Stimulated activated CD8-positive, alpha-beta memory T cell treated with anti-CD3 and anti-CD28 coated beads, Interleukin-15, amount 100 ng/mL, for 4 hours (primary cell): ENCODE measurements at places on chromosomes 2 and 18.

DNA sequence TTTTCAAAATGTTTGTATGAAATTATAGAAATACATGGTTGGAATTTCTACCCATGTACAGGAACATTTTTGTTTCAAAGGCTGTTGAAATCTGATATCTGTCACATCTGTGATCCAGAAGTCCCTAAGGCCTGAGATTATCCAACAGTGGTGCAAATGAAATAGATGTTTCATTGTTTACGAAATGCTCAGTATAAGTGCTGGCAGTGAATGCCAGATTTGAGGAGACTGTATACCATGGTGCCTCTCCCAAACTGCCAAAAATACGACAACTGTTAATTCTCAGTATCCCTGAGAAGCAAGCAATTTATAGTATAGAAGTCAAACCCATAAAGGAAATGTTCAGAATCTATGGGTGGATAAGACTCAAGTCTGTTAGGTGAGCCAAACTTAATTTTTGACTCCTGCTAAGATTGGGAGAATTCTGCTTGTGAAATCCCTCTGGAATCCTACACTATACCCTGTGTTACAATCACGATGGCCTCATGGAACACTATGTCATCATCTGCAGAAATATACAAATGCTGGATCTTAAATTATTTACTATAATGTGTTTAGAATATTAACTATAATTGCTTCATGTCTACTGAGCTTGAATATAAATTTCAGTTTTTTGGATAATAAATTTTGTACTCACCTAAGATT lies 71.2 kb upstream of the DOCK10 start:
- no peak for DNase-seq

- DNase-seq = no peak
These were observed 122.5 kb downstream of the ASXL3 start for GRCh38 chr18:33700513-33700976.

- DNase-seq = no peak
These were observed 702 bp downstream of the OLA1 start for GRCh38 chr2:174247474-174248186.

- no peak for DNase-seq
These were observed 107.2 kb upstream of the UGP2 start for GRCh38 chr2:63734510-63734909.

- no peak for DNase-seq
These were observed 211.4 kb downstream of the PIEZO2 start for GRCh38 chr18:10937743-10938640.

- peak; percentile 4 for DNase-seq
These were observed 43.9 kb upstream of the PCBP1 start for GRCh38 chr2:70043252-70043875.

GRCh38 chr2:10378189-10378588 lies 69.9 kb downstream of the ODC1 start:
- no peak for DNase-seq

DNA sequence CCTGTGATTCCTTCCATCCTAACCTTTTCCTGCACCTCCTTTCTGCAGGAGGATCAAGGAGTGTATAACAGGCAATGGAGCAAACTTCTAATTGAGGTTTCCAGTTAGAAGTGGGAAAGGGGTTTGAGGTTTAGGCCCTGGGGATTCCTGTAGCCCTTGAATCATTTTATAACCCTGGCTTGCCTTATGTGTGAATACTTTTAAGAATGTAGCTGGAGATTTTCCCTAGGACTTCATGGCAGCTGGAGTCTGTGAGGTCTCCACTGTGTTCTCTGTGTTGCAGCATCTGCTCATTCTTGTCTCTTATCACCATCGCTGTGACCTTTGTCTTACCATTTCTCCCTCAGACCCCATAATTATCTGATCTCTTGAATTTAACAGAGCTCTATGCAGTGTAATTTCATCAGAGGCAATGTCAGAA lies 370.2 kb upstream of the SLC14A2 start:
- DNase-seq = no peak

GRCh38 chr2:201357221-201357620 lies at the start of gene FLACC1:
Gene FLACC1 (minus strand): TSS chr2:201357345. CDS start chr2:201351404, 5,941 bp downstream.
- no peak for DNase-seq
